ENCODE measurements at places on chromosomes 6 and 20.
A peak's percentile ranks its signal among the peaks of the same experiment; 100 is the strongest.

DNA sequence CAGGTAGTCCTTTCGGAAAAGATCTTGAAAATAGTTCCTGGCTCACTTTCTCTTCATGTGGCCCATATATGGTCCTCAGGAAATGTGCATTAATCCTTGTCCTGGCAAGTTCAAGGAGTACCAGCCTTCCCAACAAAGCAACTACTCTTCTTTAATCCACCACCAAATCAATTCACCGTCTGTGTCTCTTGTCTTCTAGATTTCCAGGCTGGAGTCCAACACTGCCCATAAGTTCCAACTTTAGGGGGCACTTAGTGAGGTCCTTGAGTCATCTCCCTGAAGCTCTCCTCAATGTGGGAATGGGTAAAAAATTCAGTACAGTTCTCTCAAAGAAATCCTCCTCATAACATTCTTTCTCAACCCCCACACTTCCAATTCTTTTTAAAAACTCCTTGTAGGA, 6.9 kb upstream of the DAAM2 start:
- DNase-seq, result no peak

- no peak for DNase-seq
These were observed 44.3 kb downstream of the OR2B6 start for GRCh38 chr6:28001351-28001750.

DNA sequence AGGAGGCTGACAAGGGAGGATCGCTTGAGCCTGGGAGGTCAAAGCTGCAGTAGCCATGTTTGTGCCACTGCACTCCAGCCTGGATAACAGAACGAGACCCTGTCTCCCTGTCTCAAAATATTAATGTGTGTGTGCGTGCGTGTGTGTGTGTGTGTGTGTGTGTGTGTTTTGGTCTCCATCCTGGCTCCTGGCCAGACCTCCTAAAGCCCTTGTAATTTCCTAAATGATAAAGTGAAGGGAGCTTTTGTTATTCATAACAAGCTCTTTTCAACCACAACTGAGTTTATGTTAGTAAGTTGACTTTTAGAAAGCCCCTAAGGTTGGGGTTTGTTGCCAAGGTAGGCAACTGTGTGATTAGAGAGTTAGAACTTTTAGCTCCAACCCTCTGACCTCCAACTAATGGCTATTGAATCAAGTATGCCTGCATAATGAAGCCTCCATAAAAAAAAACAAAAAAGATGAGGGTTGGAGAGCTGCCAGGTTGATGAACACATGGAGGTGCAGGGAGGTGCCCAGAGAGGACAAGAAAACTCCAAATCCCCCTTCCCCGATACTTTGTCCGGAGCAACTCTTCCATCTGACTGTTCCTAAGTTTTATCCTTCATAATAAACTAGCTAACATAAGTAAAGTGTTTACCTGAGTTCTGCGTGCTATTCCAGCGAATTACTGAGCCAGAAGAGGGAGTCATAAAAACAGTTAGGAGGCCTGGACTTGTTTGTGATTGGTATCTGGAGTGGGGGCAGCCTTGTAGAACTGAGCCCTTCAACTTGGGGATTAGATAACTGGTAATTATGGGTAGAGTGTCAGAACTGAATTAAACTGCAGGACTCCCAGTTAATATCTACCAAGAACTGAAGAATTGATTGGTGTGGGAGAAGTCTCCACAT, 5.3 kb upstream of the AIF1 start:
- DNase-seq, result no peak

GRCh38 chr6:73024598-73024997, 200.7 kb downstream of the KHDC1L start:
- DNase-seq, result no peak

GRCh38 chr6:100693249-100693927, 187.7 kb downstream of the ASCC3 start:
- no peak for DNase-seq

DNA sequence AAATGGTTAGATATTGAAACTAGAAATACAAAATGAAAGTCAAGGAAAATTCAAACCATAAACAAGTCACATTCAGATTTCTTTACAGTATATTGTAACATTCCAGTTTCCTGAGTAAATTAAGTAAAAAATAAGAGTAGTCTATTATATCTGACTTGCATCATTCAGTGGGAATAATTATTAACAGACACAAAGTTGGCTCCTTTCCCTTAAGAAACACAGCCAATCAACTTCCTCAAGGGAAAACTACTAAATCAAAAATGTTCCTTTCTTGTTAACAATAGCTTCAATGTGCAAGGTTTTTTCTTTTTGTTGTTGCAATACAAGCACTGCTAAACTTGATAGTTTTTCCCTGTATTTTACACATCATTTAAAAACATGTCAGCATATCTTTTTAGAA, 33.2 kb downstream of the DNAAF9 start:
- no peak for DNase-seq

GRCh38 chr6:1103945-1104623, 207.8 kb upstream of the FOXQ1 start:
- no peak for DNase-seq

- no peak for DNase-seq
These were observed 447.9 kb upstream of the OPRM1 start for GRCh38 chr6:153591159-153591558.

DNA sequence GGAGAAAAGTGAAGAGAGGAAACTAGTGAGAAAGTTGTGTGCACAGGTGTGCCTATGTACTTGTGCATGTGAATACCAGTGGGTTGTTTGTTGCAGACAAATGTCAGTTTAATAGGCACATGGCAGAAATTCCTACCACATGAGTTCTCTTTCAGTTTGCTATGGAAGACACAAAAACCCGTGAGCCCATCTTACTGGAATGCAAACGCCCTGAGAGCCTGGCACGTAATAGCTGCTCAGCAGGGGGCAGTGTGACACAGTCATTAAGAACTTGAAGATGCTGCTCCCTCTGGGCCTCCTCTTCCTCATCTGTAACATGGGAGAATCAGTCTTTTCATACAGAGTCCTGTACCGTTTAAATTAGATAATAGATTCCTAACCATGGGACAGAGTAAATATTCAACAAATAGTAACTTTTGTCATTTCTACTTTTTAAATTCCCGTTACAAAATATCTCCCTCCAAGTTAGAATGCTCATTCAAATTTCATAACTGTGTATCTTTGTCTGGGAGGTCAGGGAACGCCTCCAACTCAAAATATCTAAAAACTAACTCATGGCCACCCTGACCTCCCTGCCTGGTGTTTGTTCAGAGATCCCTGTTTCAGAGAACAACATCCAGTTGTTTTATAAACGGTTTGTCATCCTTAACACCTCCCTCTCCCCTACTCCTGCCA, 802.9 kb downstream of the MAFB start:
- peak; percentile 70 for DNase-seq

DNA sequence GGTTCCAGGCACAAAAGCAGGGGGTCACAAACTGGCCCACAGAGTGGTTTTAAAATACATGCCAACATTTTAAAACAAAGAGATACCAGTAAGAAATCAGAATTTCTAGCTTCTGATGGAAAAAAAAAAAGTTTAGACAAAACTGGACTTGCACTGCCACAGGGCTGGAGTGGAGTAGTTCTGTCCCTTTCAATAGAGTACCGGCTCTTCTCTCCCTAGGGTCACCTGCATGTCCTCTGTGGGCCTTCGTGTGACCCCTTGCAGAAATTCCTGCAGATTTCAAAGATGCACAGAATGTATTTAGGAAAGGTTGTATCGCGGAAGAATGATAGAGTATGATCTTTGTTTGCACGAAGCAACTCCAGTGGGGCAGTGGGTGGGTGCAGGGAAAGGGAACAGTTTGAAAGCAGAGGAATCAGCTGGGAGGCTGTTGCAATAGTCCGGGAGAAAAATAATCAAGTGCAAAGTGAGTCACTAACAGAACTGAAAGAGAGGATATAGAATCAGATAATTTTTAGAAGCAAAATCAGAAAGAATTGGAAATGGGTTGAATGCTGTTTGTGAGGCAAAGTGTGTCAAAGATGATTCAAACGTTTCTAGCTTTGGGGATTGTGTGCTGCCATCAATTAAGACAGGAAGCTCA, 97.3 kb upstream of the STXBP5 start:
- DNase-seq, result no peak

- DNase-seq, result no peak
These were observed 9.1 kb downstream of the HIVEP2 start for GRCh38 chr6:142935553-142936517.

- peak; percentile 87 for DNase-seq
These were observed 46.1 kb downstream of the LYRM4 start for GRCh38 chr6:5214570-5215052.

DNA sequence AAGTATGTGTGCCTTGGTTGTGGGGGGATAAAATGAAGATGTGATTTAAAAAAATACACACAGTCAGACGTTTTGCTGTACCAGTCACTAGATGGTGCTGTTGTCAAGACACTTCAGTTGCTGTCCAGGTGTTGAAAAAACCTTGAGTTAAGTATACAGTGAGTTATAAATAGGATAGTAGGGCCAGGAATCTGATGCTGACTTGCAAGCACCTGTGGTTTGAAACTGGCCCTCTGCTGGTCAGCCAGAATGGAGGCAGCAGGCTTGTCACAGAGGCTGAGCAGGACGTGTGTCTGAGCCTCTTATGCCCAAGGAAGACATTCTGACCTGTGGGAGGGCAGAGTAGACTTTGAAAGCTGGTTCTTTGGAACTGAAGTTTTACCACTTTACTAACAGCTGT, 27.8 kb downstream of the RNF8 start:
- peak; percentile 27 for DNase-seq

GRCh38 chr6:26234421-26235301, 130.3 kb upstream of the BTN3A2 start:
- DNase-seq, result peak; percentile 50

DNA sequence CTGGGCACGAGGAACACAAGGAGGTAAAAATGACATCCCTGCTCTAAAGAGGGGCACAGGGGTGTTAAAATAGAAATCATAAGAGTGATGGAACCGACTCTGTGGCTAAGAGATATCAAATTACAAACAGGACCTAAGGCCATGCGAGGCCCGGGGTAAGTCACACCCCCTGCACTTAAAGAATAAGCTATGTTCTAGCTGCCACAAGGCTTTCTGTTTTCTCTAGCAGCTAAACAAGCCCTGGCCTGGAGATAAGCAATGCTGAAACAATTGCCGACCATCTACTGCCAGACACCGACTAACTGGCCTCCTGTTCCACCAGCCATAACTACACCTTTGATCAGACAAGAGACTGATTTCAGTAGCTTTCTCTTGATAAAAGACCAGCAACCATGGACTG, 32.4 kb downstream of the MDGA1 start:
- peak; percentile 14 for DNase-seq

DNA sequence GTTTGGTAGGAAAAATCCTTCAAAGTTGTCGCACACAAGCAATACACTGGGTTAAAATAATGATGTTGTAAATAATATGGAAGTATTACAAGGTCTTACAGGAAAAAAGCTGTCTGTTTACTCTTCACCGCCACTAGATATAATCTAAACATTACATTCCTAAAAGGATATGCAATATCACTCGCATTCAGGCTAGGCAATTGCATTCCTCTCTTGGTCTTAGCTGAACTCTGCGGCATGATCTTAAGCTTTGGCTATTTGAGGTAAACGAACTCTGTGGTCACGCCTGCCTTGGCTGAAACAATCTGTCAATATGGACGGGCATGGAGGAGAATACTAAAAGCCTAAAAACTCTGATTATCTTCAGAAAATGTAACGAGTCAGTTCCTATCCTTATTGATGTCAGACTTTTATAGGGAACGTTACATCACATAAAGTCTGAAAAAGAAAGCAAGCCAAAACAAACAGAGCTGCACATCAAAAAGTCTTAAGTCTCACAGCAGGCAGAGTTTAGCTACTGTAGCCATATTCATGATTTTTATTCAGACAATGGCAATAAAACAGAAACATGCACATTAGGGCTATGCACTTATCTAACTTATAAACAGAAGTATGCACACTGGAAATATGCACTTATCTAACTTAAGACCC, 30.8 kb upstream of the FILIP1 start:
- DNase-seq, result no peak

DNA sequence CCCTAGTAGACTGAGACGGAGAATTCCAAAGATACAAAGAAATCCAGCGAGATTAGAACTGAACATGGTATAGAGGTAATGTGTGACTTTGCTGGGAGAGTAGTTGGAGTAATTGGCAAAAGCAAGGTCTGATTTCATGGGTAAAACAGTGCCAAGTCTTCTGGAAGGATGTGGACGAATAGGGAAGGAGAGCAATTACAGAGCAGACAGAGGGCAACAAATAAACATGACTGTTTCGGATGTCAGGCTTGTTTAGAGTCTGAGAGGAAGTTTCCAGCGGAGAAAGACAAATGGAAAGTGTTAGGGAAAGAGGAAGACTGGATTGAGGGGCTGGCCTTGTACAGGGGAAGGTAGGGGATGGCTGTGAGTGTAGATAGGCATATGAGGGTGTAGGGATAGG, 282.2 kb upstream of the PRND start:
- no peak for DNase-seq

DNA sequence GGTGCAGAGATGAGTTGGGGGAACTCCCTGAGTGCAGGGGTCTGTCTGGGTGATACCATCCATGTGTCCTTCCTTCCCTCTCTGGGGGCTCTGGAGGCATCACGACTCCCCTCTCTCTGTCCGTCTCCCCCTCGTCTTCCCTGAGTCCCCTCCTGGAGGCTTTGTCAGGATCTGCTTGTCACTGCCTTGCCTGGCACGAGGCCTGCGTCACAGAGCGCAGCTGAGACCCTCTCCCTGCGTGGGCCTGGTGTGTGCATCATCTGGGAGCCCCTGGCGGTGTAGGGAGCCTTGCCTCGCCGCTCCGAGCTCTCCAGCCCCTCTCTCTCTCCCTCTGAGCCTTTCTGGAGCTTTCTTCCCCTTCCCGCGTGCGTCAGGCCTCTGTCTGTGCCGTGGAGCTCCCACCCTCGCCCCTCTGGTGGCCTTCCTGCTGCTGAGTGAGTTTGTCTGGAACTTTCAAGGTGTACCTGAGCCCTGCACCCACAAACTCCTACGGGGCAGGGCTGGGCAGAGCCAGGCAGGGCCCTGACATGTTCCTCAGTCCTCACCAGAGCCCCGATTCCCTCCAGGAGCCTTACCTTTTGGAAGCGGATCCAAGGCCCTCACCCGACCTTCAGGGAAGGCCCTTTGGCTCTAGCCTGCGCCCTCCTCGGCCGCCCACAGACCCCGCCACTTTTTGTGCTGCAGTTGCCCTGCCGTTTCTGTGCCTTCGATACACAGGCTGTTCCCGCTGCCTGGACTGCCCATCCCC, 70.3 kb downstream of the SRC start:
- no peak for DNase-seq

DNA sequence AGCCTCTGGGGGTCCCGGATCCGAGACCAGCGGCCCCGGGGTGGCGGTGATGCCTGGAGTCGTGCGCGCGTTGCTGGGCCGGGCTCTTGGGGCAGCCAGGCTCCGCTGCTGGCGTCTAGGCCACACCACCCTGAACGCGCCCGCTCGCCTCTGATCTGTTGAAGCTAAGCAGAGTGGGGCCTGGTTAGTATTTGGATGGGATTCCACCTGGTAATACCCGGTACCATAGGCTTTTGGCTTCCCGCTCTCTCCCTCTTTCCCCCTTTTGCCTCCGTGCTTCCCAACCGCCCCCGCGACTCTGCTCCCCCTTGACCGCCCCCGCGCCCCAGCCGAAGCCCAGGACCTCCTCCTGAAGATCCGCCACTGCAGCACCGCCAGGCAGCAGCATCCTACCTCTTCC, 1383.5 kb upstream of the DEFB115 start:
- DNase-seq, result peak; percentile 65

Measured in glutamatergic neuron (in vitro differentiated cells).